Activated CD4-positive, alpha-beta T cell treated with anti-CD3 and anti-CD28 coated beads, Interleukin-2, amount 50 U/mL, for 16 hours (primary cell): ENCODE measurements at places on chromosomes 12 and 14.

DNA sequence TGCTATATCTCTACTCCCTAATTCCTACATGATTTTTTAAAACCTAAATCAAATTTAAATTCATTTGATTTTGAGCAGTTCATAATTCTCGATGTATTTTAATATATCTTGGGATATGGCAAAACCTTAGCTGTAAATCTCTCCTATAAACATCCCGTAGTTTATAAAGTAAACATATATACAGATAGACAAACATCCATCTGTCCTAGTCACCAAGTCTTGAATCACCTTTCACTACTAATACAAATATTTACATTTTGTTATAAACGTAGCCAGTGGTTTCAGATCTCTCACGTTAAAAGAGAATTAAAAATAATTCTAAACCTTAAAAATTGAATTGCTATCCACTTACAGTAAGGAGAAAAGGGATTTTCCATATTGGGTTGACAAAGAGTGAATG lies 107.0 kb downstream of the TSHR start:
- no peak for DNase-seq

GRCh38 chr14:29232711-29233110 lies 466.1 kb downstream of the FOXG1 start:
- DNase-seq, result no peak

DNA sequence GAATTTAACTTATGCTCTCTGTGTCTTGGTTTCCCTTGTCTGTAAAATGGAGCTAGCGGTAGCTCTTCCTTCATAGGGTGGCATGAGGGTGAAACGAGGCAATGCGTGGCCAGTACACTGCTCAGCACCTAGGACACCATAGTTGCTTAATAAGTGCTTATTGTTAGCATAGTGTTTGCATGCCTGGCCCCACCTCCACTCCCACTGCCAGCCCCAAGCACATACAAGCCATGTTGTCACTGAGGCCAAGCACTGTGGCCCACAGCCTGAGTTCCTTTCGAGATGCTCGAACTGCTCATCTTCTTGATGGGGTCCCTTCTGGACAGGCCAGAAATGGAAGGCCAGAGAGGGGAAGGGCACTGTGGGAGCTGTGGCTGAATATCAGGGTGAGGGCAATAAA lies 839 bp downstream of the FICD start:
- no peak for DNase-seq

DNA sequence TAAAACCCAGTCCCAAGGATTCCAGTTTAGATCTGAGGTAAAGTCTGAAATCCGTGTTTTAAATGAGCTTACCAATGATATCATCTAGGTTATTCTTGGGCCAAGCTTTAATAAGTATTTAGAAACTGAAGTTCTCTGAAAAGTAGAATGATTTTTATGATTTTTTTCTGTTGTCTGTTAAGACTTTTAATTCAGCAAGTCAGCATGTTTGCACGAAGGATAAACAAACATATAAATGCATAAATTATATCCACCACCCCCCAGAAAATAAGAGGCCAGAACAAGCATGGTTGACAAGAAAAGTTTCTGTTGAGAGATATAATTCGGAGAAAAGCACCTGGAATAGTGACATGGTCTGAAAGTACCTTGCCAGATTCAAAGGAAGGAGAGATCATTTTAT lies 655.7 kb downstream of the NOVA1 start:
- no peak for DNase-seq

GRCh38 chr14:104036212-104036611 lies 49.3 kb upstream of the ASPG start:
- DNase-seq, result no peak

DNA sequence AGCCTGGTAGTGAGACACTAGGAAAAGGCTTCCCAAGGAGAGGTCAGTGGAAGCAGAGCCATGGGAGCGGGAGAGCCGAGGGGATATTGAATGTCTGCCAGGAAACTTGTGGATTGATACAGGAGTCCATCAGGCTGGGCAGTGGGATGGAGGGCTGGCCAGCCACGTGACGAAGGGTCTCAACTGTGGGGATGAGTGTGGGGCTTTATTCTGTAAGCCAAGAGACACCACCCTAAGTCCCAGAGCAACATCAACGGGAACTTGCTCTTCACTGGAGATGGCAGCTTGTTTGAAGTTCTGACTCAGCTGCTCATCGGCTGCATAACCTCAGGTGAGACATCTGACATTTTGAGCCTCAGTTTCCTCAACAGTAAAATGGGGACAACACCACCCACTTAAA lies 197.8 kb downstream of the VRK1 start:
- DNase-seq, result no peak

DNA sequence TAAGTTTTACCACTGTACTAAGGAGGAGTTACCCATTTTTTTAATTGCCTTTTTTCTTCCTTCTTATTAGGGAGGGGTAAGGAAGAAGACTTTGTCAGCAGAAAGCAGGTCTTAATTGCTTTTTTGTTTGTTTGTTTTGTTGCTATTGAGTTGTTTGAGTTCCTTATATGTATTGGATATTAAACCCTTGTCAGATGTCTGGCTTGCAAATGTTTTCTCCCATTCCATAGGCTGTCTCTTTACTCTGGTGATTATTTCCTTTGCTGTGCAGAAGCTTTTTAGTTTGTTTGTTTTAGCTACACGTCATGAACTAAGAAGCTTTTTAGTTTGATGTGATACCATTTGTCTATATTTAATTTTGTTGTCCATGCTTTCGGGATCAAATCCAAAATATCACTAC lies 13.3 kb downstream of the SPIC start:
- no peak for DNase-seq

- no peak for DNase-seq
Measured at GRCh38 chr12:71661977-71662530, 1.6 kb downstream of the ZFC3H1 start.

GRCh38 chr12:110785240-110785639 lies 42.5 kb upstream of the PPP1CC start:
- DNase-seq, result no peak

- no peak for DNase-seq
Measured at GRCh38 chr12:103729499-103729898, 111.5 kb downstream of the NT5DC3 start.

GRCh38 chr14:103129301-103130016 lies 6.2 kb downstream of the TNFAIP2 start:
- no peak for DNase-seq

GRCh38 chr14:93320489-93320888 lies 12.3 kb downstream of the BTBD7 start:
- no peak for DNase-seq

DNA sequence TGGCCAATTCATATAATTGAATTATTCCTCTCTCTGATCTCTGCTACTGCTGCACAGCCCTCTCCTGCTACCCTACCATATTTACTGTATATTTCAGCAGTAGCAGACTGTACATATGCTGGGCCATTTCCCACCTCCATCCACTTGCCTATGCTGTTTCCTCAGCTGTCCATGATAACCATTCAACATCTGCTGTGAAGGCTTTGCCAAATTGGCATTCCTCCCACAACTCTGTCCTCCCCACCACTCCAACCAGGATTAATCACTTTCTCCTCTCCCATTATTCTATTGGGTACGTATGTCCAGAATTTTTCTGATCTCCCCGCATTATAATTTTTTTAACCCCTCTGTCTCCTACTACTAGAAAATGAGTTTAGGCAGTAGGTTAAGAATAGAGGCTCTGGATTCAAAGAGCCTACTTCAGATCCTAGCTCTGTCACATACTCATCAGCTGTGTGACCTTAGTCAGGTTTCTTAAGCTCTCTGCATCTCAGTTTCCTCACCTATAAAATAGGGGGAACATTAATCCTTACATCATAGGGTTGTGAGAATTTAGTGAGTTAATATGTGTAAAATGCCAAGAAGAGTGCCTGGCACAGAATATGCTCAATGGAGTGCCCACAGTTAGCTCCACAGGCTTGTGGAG lies 123.3 kb downstream of the KICS2 start:
- DNase-seq, result no peak

DNA sequence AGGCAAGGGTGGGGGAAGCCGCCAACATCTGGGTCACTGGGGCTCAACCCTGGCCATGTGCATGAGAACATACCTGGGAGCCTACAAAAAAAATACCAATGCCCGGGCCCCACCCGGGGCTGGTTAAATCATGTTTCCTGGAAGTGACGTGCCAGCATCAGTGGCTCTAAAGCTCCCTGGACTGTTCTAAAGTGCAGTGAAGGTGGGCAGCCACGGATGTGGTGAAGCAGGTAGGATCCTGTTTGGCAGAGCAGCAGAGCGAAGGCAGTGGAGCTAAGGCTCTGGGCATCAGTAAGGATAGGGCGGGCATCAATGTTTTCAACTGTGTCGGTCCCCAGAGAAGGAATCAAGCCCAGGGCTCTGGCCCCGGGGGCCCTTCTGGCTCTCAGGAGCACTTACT lies 525 bp upstream of the GPR68 start:
- peak; percentile 92 for DNase-seq

DNA sequence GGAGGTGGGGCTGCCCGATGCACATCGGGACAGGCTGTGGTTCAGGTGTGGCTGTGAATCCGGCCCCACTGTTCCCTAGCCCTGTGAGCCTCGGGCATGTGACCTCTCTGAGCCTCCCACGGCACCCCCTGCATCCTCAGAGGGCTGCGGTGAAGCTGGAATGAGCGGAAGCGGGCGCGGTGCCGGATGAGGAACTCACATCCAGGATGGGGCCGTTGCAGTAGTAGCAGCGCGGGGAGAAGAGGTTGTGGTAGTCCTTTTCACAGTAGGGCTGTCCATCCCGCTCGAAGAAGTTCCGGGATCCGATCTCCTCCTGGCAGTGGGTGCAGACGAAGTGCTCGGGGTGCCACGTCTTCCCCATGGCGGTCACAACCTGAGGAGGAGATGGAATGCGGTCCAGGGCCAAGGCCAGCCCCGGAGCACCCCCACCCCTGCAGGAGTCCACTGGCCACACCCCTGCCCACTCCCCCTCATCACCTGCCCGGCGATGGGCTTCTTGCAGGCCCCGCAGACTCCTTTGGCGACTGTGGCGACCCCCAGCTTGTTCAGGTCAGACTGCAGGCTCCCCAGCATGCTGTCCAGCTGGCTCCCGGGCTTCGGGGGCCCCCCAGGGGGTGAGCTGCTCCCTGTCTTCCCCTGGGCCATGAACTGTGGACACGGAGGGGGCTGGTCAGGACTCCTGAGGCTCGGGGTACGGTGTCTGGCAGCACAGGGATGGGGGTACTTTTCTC lies 13.9 kb upstream of the RPLP0 start:
- DNase-seq, result no peak

GRCh38 chr12:117334051-117334450 lies 27.4 kb downstream of the NOS1 start:
- no peak for DNase-seq

- no peak for DNase-seq
Measured at GRCh38 chr14:104666981-104667380, 22.4 kb upstream of the INF2 start.

DNA sequence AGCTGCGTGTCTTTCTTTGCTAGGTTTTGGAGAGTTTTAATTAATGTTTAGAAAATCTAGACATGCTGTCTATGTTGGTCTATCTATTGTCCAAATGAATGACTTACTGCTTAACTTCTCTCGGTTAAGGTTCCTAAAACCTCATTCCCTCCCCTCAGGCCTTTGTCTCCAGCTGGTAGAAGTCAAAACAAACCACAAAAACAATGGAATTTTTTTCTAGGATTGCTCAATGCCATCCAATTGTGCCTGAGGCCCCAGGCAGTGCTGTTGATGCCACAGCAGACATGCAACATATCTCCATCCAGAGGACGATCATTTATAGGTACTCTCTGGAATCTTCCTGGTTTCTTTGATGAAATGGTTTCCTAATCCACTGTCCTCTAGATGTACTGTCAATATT lies 448.2 kb upstream of the TBX3 start:
- DNase-seq, result no peak

GRCh38 chr14:102262929-102263462 lies 42.0 kb downstream of the MOK start:
- DNase-seq, result no peak

GRCh38 chr14:77903937-77904617 lies 104.2 kb downstream of the ADCK1 start:
- no peak for DNase-seq

GRCh38 chr14:51209457-51209856 lies 30.6 kb upstream of the TMX1 start:
- no peak for DNase-seq

DNA sequence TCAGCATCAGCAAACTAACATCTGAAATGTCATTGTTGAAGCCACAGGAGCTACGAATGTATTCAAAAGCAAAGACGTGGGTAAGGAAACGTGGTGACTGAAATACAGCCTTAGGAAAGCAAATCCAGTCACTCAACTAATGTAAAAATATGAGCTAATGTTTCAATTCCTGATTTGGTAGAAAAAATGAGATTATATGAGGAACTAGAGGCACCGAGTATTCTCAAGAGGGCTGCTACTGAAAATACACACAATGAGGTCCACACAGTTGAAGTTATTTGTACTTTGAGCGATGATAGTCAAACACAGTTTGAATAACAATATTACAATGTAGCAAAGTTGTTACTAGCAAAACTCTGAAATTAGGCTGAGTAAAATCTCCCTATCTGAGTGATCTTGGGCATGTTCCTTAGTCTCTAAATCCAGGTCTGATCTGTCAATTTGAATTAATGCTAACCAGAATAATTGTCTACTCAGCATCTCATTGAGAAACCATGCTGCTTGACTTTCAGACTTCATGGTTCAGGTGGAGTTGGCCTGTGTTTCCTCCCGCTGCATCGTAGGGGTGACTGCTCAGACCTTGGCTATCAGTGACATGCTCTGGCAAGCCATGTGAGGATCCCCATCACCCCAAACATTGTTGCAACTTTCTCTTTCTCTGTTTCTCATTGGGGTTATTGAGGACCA lies 467.1 kb upstream of the SOX5 start:
- no peak for DNase-seq

- no peak for DNase-seq
Measured at GRCh38 chr14:89178800-89179535, 238.1 kb downstream of the FOXN3 start.

- DNase-seq, result no peak
Measured at GRCh38 chr14:79690960-79691359, 520.3 kb downstream of the DIO2 start.

DNA sequence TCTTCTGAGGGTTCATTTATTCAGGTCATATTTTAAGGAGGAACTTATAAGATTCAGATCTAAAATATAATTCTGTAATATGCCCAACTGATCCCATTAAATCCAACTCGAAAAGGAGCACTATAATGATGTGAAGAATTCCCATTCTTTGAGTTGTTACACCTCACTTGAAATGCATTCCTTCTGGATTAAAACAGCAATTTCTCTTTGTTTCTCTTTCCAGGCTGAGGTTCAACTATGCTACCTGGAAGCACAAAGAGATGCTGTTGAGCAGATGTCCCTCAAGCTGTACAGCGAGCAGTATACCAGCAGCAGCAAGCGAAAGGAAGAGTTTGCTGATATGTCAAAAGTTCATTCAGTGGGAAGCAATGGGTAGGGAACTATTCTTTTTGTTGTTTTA lies 260.6 kb upstream of the NPAS3 start:
- no peak for DNase-seq

DNA sequence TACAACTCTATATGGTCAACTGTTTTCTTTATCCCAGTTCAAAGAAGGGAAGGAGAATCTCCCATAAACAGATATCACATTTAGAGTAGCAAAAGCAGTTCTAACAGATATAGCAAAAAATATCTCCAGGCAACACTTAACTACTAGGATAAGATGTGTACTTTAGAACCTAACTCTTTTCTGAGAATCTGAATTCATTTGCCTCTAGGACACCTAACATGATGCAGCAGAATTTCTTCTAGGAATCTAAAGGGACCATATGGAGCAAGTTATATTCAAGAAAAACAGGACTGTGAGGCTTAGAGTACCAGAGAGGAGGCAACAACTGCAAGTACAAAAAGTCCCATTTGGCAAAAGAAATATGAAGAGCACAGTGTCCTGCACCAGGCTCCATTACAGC lies 24.4 kb upstream of the CAPRIN2 start:
- no peak for DNase-seq

- DNase-seq, result no peak
Measured at GRCh38 chr12:111149299-111149698, 219.6 kb downstream of the PHETA1 start.

GRCh38 chr12:124443931-124444712 lies 123.3 kb downstream of the NCOR2 start:
- no peak for DNase-seq
